SJCRH30 (cell line): ENCODE measurements at places on chromosomes 12 and 14. TPM values are rescaled to one million over a fixed set of nuclear protein-coding genes. Genes with fewer than 3 reads are reported as not detected.

- H3K36me3 ChIP-seq, result no peaks in the 10 kb centered on the region
- DNase-seq, result no peak
- H3K4me3 ChIP-seq, result no peak overlapping the region
- H3K27me3 ChIP-seq, result no peaks in the 10 kb centered on the region
Measured at GRCh38 chr14:60327447-60328331, 78.7 kb downstream of the PPM1A start.

DNA sequence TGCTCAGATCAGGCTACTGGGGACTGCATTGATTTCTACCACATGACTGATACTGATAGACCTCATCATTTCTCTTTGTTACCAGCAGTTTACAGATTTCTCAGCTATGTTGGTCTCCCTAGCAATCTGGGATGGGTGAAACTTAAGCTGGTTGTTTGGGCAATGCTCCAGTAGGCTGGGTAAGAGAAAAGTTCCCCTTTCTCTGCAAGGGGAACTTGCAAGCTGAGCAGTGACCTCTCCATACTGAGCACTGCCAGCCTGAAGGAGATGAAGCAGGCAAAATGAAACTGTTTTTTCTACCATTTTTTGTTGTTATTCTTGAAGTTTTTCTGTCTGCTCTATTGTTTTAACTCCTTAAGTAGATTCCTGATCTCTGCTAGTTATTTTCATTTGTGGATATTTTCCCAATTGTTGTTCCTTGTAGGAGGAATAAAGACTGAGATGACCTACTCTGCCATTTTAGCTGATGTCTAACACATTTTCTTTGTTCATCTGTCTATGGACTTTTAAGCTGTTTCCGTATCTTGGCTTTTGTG lies 1.3 kb upstream of the OR4M1 start:
- no peaks in the 10 kb centered on the region for H3K4me1 ChIP-seq
- DNase-seq, result no peak
- no peaks in the 10 kb centered on the region for H3K36me3 ChIP-seq

GRCh38 chr14:29805415-29806123 lies 122.1 kb downstream of the PRKD1 start:
- H3K27ac ChIP-seq, result no peak overlapping the region
- H3K36me3 ChIP-seq, result no peaks in the 10 kb centered on the region
- H3K4me3 ChIP-seq, result no peak overlapping the region
- H3K4me1 ChIP-seq, result no peaks in the 10 kb centered on the region
- no peaks in the 10 kb centered on the region for H3K27me3 ChIP-seq

Gene IFI27L2
- 24.2 and 24.4 TPM in 2 replicates for total RNA-seq

Gene TARBP2
- total RNA-seq, result 35.2 and 41.2 TPM in 2 replicates

Gene TSPAN9
- total RNA-seq, result 194 and 210 TPM in 2 replicates

Gene SLC22A17
- total RNA-seq, result 2.7 and 2.8 TPM in 2 replicates
